Naive thymus-derived CD4-positive, alpha-beta T cell (primary cell): ENCODE measurements at places on chromosomes 6 and 20.
A peak's percentile ranks its signal among the peaks of the same experiment; 100 is the strongest.

DNA sequence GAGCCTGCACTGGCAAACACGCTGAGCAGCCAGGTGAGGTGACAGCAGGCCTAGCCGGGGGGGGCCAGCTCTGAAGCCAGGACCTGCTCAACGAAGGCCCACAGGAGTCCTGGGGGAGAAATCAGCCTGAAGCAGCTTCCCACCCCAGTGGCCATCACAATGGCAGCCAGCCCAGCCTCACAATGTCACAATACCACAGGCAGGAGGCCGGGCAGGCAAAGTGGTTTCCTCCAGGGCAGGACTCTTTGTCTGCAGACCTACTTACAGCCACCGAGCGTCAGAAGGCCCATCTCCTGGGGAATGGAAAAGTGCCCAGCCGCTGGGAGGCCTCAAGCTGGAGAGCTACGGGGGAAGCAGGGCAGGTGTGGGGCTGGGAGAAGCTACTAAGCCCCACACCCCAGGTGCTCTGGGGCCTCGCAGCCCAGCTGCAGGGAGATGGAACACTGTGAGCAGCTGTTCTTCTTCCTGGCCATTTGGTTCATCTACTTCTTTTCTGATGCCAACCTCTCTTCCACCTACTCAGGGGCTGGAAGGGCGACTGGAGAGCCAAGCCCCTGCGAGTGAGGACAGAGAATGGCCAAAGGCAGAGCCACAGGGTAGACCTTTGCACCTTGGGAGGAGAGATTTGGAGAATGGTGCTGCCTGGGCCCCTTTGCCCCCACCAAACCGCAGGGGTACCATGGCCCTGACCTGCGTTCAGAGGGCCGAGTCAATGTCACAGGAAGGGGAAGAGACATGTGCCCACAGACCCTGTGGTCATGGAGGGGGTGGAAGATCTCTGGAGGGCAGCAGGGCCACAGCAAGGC is 22.3 kb upstream of the AVP start:
- H3K4me1 ChIP-seq: peaks cover 6% of the 10 kb centered on the region
- H3K4me3 ChIP-seq: no peak overlapping the region
- H3K36me3 ChIP-seq: peaks cover 29% of the 10 kb centered on the region
- H3K27me3 ChIP-seq: no peaks in the 10 kb centered on the region

GRCh38 chr6:135267085-135267484 is 86.0 kb downstream of the MYB start:
- no peaks in the 10 kb centered on the region for H3K27me3 ChIP-seq
- H3K4me3 ChIP-seq: no peak overlapping the region
- no peaks in the 10 kb centered on the region for H3K4me1 ChIP-seq
- H3K36me3 ChIP-seq: no peaks in the 10 kb centered on the region

- H3K4me3 ChIP-seq: no peak overlapping the region
- no peak overlapping the region for H3K27ac ChIP-seq
- H3K4me1 ChIP-seq: peaks cover 19% of the 10 kb centered on the region
- no peaks in the 10 kb centered on the region for H3K27me3 ChIP-seq
- DNase-seq: no peak
Measured at GRCh38 chr20:44533928-44534327, 12.1 kb upstream of the SERINC3 start.

DNA sequence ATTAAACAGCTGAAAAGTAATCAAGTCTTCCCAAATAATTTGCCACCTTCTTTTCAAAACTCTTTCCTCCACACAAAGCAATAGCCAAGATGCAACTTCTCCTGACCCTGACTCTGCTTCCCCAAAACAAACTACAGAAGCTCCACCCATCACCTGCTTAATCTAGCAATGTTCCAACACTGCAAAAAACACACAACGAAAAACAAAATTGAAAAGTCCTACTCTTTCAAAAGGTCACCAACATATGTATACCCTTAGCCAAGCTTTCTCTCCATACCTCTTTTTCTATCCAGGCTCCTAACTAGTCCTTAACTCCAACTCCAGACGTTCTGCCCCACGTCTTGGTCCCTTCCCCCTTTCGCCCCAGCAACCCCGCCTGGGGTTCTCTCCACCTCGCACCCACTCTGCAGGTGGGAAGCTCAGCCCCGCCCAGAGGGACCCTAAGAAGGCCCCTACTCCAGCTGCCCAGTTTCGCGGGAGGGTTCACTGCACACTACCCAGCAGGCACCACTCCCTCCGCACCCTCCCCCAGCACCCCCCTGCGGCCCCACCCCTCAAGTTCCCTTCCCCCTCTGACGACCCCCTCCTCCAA is 717 bp downstream of the CSNK2A1 start:
- peaks cover 43% of the 10 kb centered on the region for H3K4me1 ChIP-seq
- no peaks in the 10 kb centered on the region for H3K27me3 ChIP-seq
- peak overlapping the region; percentile 94 for H3K27ac ChIP-seq
- peak overlapping the region; percentile 59 for H3K4me3 ChIP-seq
- no peaks in the 10 kb centered on the region for H3K36me3 ChIP-seq

DNA sequence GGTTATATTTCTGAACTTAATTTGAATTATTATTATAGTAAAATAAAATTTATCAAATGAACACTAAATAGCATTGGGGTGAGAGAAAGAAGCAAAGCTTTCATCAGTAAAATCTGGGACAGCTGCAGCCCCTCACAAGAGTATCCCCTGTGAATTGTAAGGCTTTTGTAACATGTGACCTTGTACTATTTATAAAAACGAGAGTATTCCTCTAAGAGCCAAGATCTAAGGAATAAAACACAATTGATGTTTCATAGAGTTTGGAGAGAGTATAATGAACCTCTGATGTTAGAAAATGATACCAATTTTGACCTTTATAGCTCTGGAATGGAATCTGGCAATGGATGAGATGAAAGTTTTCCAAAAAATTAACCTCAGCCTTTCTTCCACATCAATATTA is 617.2 kb upstream of the ID4 start:
- H3K36me3 ChIP-seq: no peaks in the 10 kb centered on the region
- H3K4me3 ChIP-seq: no peak overlapping the region
- no peak for DNase-seq
- H3K4me1 ChIP-seq: no peaks in the 10 kb centered on the region
- H3K27ac ChIP-seq: no peak overlapping the region

- peak overlapping the region; percentile 85 for H3K27ac ChIP-seq
- peak; percentile 19 for DNase-seq
- peak overlapping the region; percentile 57 for H3K4me3 ChIP-seq
- no peaks in the 10 kb centered on the region for H3K27me3 ChIP-seq
- H3K4me1 ChIP-seq: no peaks in the 10 kb centered on the region
Measured at GRCh38 chr6:6810727-6811126, 222.2 kb downstream of the LY86 start.
